ENCODE measurements at places on chromosomes 4 and X.

DNA sequence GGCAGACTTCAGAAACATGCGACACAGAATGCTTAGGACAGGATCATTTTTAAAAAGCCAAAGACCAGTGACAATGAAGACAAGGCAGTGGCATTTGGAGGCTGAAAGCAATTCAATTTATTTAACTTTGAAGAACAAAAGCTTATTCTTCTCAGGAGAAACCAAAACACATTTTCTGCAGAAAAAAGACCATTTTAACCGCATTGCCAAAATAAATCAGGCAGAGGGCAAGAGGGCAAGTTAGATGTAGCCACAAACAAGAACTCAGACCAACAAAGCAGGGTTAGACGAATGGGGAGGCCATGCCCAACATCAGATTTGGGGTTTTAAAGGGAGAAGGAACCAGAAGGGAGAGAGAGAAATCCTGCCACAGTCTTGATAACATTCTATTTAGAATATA lies 58.9 kb downstream of the RELL1 start:
- no peak for DNase-seq

GRCh38 chr4:54852054-54852453 lies 194.3 kb downstream of the KIT start:
- no peak for DNase-seq

- DNase-seq, result no peak
Measured at GRCh38 chrX:7690842-7691241, 152.1 kb upstream of the VCX start.

DNA sequence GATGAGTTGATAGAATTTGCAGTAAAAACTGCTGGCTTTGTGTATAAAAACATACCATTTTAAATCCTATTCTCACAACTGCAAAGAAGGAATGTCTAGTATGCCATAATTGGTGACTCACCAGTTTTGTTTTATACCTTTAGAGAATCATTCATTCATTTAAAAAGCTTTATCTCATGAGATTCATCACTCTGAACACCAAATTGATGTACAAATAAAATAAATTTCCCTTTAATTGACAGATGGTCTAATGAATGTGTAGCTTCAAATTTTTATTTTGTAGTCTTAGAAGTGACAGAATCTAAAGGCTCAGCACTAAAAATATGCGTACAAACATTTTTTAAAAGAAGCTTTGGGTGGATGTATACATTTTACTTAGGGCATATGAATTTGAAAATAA lies 492.5 kb downstream of the GALNTL6 start:
- no peak for DNase-seq

DNA sequence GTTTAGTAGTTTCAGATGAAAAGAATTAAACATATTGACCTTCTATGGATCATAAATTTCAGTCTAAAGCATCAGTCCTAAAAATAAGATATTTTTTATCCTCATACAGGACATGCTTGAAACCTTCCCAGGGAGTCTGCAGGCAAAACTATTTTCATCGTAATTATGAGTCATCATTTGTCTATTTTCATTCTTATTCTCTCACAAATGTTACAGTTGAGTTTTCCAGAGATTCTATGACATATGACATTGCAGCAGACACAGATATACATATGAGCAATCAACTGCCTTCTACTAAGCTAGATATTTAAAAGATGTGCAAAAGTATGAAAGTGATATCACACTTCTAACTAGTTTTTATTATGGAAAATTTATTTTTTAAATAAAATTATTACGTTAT lies 398.0 kb downstream of the MAGEB5 start:
- DNase-seq, result no peak

GRCh38 chr4:172143605-172144314 lies 330.6 kb downstream of the GALNTL6 start:
- no peak for DNase-seq

- DNase-seq, result no peak
Measured at GRCh38 chr4:180084561-180084960, 2158.6 kb upstream of the TENM3 start.

DNA sequence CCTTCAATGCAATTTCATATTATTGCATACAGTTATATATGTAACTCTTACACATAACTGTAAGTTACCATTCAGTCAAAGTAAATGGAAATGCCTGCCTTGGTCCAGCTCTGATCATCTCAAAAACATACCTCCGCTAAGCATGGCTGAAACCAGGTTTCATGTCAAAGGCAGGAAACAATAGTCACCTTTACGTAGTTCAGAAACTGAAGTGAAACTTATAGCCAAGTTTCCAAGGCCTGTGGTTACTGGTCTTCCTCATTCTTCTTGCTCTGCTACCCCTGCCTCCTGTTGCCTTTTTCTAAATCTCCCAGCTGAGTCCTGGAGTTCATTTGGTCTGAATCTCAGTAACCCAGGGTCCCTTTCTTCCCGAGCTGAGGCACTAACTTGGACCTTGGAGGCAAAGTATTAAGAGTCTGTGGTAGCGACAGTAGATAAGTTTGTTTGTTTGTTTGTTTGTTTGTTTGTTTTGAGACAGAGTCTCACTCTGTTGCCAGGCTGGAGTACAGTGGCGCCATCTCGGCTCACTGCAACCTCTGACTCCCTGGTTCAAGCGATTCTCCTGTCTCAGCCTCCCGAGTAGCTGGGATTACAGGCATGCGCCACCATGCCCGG lies 30.8 kb downstream of the DAPP1 start:
- DNase-seq, result no peak

DNA sequence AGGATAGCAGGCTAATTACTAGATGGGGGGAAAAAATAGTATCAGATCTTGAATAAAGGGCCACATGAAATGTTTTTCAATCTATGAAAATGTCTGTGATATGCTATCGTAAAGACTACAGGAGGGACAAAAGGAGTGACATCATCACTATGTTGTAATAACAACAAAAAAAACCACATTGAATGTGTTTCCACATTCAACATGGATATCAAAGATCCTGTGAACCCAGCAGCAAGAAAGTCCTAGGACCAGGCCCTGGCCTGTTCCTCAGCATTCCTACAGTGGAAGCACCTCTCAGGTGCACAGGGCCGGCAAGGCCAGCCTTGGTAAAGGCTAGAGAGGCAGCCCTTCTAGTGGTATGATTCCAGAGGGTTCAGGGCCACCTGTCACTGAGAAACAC lies 118.3 kb downstream of the RELL1 start:
- DNase-seq, result no peak

GRCh38 chr4:156238171-156238570 lies 284.5 kb upstream of the CTSO start:
- no peak for DNase-seq

DNA sequence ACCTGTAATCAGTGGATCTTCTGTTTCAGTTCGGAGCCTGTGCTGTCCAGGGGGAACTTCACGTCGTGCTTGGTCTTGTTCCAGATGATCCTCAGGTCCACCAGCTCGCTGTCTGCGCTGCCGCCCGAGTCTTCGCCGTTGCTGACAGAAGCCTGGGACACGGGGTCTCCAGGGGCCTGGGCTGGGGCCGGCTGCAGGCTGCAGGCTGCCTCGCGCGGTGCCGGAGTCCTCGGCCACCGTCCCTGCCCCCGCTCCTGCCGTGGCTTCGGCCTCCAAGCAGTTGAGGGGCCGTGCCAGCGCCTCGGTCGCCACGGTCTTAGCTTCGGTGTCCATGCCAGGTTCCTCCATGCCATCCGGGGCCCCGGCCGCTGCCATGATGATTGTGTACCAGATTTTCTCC lies 37.3 kb upstream of the CCNI start:
- DNase-seq, result no peak

All from stimulated activated CD8-positive, alpha-beta memory T cell treated with anti-CD3 and anti-CD28 coated beads, Interleukin-7, amount 100 ng/mL, for 1 hour (primary cell).